ENCODE measurements at places on chromosomes 12 and 14. TPM values are rescaled to one million over a fixed set of nuclear protein-coding genes. Genes with fewer than 3 reads are reported as not detected.

AHNAK2 gene
- 188 TPM for total RNA-seq

IGF1 gene
- total RNA-seq = not detected

MYH6 gene
- total RNA-seq = 0.10 TPM

MON2 gene
- total RNA-seq = 13.7 TPM

GLIPR1L1 gene
- not detected for total RNA-seq

TMBIM4 gene
- 52.5 TPM for total RNA-seq

LRRC43 gene
- not detected for total RNA-seq

SMARCC2 gene
- 31.2 TPM for total RNA-seq

IPO4 gene
- total RNA-seq = 80.5 TPM

CLEC2B gene
- total RNA-seq = 1.3 TPM

MYBPC1 gene
- total RNA-seq = 0.07 TPM

PHETA1 gene
- total RNA-seq = 9.7 TPM

NINJ2 gene
- total RNA-seq = 0.61 TPM

AGAP2 gene
- total RNA-seq = 0.23 TPM

NTF3 gene
- not detected for total RNA-seq

SLCO1C1 gene
- total RNA-seq = not detected

GPR68 gene
- total RNA-seq = 0.30 TPM

BATF gene
- total RNA-seq = not detected

TSHR gene
- not detected for total RNA-seq
